ENCODE measurements at places on chromosomes 2 and 18.
A peak's percentile ranks its signal among the peaks of the same experiment; 100 is the strongest.

DNA sequence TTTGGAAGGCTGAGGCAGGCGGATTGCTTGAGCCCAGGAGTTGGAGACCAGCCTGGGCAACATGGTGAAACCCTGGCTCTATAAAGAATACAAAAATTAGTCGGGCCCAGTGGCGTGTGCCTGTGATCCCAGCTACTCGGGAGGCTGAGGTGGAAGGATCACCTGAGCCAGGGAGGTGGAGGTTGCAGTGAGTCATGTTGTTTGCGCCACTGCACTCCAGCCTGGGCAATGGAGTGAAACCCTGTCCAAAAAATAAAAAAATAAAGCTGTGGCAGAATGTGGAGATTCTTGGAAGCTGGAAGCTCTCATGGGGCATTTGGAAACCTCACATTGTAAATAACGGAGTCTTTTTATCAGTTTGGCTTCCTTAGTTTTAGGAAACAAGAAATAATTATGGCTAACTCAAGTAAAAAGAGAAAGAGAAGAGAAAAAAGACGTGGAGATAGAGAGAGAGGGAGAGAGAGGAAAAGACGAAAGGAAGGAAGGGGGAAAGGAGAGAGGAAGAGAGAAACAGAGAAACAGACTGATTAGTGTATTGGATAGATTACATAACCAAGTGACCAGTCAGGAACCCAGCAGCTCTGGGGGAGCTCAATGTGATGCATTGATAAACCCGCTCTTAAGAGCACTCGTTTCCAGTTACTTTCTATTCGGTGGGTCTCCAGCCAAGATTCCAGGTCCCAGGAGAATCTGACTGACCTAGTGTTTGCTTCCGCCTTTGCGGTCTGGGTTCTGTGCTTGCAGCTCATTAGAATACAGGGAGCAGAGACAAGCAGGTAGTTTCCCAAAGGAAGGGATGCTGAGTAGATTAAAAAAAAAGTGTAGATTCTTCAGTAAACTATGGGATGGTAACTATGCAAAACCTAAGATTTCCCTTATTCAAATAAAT is 1.1 kb upstream of the SPAST start:
- no peak for DNase-seq

- no peak for DNase-seq
These were observed 63.9 kb upstream of the ACVR1 start for GRCh38 chr2:157940024-157940423.

DNA sequence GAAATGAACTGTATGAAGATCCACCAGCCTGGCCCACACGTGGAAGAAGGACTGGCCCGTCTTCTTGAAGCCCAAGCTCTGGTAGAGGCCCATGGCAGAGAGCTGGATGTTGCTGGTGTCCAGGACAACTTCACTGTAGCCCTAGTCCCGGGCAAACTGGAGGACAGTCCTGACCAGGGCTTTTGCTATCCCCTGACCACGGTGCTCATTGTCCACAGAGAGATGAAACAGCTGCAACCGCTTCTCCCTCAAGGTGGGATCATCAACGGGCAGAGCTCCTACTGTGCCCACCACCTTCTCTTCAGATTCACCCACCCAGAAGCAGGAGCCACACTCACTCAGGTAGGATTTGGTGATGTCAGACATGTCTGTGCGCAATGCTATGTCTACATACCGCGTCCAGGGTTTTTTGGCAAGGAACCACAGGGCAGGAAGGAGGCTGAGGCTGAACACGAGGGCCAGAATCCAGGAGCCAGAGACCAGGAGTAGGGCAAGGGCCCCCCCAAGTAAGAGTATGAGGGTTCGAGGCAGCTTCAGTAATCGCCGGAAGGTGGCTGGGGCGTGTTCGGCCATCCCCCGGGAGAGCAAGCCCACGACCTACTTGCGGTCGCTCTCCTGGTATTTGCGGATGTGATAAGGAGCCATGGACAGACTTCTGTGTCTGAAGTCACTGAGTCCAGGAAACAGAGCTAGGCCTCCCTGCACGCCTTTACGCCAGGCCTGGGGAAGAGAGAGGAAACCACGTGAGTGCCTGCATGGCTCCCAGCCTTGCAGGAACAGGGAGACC is 36.3 kb downstream of the TPRKB start:
- DNase-seq: no peak

GRCh38 chr2:15334644-15335326 is 226.3 kb downstream of the NBAS start:
- DNase-seq: no peak

GRCh38 chr2:31888550-31888949 is 122.3 kb downstream of the MEMO1 start:
- DNase-seq: no peak

- no peak for DNase-seq
These were observed 130.9 kb upstream of the CNTNAP5 start for GRCh38 chr2:123894167-123894566.

DNA sequence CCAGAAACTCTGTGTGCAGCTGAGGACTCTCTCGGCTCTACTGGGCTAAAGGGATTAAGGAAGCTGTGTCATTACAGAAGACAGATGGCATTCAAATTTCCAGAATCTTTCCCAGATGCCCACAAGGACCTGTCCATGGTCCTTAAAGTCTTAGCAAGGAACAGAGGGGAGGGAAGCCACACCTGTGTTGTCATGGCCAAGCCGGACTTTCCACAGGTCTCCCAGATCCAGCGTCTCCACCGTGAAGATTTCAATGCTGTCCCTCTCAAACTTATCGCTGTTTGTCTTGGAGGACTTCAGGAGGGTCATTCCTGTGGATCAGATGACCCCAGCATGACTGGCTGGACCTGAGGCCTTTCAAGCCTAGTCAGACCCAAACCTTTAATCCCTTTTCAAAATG is 114.5 kb downstream of the LOXHD1 start:
- DNase-seq: no peak

DNA sequence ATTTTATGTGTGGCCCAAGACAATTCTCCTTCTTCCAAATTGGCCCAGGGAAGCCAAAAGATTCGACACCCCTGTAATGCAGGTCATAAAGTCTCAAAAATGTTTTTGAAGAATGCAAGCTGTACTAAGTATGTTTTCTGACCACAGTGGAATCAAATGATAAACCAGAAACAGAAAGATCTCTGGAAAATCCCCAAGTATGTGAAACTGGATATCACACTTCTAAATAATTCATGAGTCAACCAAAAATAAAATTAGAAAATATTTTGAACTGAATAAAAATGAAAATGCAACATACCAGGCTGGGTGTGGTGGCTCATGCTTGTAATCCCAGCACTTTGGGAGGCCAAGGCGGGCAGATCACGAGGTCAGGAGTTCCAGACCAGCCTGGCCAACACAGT is 34.1 kb upstream of the UBE2F start:
- no peak for DNase-seq

GRCh38 chr2:102186791-102187495 is at the start of gene IL1RL2:
TSS of gene IL1RL2 (plus strand) at chr2:102187023. CDS start at chr2:102187868, 845 bp downstream.
- no peak for DNase-seq

GRCh38 chr2:143452817-143453451 is 323.7 kb downstream of the ARHGAP15 start:
- DNase-seq: no peak

- DNase-seq: no peak
These were observed 201.1 kb downstream of the ZNF804A start for GRCh38 chr2:184799379-184799778.

DNA sequence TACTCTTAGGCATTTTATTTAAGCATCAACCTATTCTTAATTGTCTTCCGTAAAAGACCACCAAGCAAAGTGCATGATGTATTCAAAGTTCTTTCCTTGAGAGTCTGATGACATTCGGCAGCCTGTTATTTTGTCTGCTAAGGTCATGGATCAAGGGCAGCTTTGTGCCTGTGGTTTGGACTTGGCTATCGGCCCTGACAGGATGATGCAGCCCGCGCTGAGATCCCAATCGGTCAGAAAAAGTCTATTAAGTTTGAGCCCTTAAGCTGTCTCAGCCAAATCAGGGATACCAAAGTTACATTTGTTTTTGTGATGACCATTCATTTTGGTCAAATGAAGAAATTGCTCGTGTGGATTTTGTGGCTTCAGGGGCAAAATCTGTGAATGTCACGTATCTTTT is 718.9 kb upstream of the FANCL start:
- no peak for DNase-seq

DNA sequence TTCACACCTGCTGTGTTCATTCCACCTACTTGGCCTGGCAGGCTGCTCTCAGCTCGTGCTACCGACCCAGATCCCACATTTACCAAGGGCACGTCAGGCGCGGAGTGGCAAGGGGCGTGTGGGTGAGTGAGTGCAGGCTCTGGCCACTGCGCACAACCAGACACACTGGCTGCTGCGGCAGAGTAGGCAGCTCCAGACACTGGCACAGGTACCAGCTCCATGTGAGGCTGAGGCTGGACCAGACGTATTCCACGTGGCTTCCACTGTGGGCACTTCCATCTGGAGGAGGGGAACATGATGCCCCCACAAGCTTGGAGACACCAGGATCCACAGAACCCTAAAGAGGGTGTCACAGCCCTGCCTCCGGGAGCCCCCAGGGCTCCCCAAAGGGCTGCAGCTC is 74.6 kb upstream of the ZNF804A start:
- no peak for DNase-seq

- no peak for DNase-seq
These were observed 244.7 kb upstream of the MMADHC start for GRCh38 chr2:149832324-149832723.

GRCh38 chr2:236745420-236746210 is 176.0 kb downstream of the ACKR3 start:
- peak; percentile 71 for DNase-seq

GRCh38 chr2:164495491-164496223 is 125.6 kb downstream of the GRB14 start:
- DNase-seq: peak; percentile 15

- DNase-seq: no peak
These were observed 56.6 kb downstream of the THNSL2 start for GRCh38 chr2:88226754-88227153.

- no peak for DNase-seq
These were observed 652 bp downstream of the GPC1 start for GRCh38 chr2:240435948-240436682.

GRCh38 chr2:137223722-137224121 is 458.4 kb downstream of the THSD7B start:
- DNase-seq: no peak

DNA sequence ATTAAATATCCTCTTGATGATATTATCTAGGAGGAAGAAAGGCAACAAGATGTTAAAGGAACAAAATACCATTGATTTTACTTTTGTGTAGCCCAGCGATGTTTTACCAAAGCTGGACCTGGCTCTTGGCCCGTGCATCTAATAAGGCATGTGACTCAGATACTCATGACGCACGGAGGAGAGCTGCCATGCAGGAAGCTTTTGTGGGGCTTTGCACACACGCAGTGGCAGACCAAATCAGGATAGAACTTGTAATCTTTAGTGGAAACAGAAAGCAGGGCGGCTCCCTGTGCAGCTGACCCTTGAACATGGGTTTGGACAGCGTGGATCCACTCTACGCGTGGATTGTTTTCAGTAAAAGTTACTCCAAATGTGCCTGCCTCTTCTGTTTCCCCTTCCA is 190.0 kb downstream of the NAPG start:
- DNase-seq: peak; percentile 13

DNA sequence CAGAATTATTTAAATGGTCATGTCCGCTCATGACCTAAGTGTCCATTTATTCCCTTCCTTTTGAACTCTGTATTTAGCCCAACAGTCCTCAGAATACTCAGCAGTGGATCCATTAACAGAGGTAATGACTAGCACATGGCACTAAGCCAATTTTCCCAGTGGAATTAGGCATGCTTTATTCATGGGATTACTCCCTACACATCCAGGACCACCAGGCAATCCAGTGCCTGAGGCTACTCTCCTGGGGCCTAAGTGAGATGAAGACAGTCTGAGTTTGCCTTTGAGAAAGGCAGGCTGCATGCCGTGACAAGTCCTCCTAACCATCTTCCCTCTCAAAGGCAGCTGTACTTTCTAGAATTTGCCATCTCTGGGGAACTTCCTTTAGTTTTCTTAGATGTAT is 128.6 kb downstream of the SPOPL start:
- no peak for DNase-seq

- DNase-seq: no peak
These were observed 6.3 kb downstream of the THNSL2 start for GRCh38 chr2:88176352-88176984.

- DNase-seq: peak; percentile 57
These were observed 2.4 kb downstream of the CTIF start for GRCh38 chr18:48541026-48541746.

GRCh38 chr2:172790404-172790803 is 54.8 kb downstream of the RAPGEF4 start:
- DNase-seq: no peak

- no peak for DNase-seq
These were observed 81.9 kb downstream of the DGKD start for GRCh38 chr2:233436191-233436581.

DNA sequence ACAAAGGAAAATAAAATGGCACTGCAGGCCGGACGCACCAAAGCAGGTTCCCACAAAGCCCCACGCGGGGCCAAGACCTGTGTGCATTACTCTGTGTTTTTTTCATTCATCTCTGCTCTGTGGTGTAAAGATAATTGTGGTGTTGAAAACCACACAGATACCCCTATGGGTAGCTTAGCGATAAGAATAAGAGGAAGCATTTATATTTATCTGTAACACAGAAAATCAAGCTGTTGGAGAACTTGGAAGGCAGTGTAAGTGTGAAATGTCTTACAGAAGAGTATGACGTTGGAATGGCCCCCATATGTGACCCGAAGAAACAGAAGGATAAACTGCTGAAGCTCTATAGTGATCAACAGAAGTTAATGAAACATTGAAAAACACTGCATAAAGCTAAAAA is 20.3 kb upstream of the MARCO start:
- DNase-seq: no peak

GRCh38 chr2:36539631-36540030 is 58.3 kb downstream of the FEZ2 start:
- DNase-seq: no peak

DNA sequence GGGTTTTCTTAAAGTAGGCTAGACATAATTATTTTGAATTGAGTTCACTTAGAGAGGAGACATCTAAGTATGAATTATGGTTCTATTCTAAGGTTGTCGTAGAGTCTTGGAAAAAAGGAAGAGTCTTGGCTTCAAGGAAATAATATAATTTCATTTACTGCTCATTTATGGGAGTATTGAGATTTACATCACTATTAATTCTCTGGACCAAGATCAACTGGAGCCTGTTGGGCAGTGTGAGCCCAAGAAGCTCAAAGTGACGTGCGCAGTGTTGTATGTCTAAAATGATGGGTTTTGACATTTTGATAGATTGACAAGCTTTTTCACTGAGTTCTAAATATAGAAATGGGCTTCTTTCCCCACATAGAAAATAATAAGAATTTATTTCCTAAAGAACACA is 154.7 kb downstream of the QPCT start:
- DNase-seq: no peak

DNA sequence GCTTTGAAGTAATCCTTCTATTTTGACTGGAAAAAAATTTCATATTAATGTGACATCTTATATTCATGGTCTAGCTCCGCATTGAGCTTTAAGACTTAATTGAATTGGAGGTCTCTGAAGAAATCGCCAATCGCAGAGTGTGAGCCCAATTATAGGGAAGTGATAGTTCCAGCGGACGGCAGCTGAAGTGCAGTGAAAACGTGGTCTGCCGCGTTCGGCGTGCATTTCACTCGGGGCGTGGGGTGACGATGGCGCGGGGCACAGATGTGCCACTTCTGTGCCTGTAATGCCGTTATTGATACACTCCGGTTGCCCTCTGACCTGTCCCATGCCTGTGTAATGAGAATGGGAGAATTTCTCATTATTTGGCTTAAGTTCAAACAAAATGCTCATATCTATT is 106.7 kb downstream of the TSHZ1 start:
- no peak for DNase-seq

- no peak for DNase-seq
These were observed 1.4 kb downstream of the DNAJC10 start for GRCh38 chr2:182717416-182717815.

GRCh38 chr2:72127401-72128058 is 20.1 kb downstream of the CYP26B1 start:
- DNase-seq: no peak

- DNase-seq: no peak
These were observed 217.8 kb upstream of the ARL4C start for GRCh38 chr2:234714711-234715110.
